ENCODE measurements at places on chromosomes 1 and 21. TPM values are rescaled to one million over a fixed set of nuclear protein-coding genes. Genes with fewer than 3 reads are reported as not detected.

DNA sequence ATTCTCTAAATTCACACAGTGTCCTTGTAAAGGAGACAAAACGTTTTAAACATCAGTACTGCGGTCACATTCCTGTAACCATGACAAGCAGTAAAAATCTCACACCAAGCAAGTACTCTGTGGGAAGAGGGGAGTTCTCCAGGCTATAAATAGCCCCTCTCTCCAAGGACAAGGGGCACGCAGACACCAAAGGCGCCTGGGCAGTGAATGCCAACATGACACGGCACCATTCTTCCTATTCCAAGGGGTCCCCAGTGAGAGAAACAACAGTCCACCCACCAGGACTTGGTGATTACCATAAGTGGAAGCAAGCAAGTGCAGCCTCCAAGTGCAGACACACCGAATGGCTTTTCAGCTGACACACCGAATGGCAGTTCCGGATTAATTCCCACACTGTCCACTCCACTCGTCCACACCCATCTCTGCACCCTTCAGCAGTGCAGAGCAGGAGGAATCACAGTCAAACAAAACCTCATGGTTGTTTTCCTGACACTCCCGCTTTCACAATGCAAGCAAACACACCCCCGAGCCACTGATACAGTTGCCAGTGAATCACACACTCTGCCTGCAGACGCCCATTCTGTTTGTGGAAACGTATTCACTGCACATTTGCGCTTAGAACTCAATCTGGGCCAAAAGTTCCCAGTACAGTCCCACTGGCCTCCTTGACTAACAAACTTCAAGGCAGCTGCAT is 1.8 kb downstream of the PTTG1IP start:
- DNase-seq: no peak

DNA sequence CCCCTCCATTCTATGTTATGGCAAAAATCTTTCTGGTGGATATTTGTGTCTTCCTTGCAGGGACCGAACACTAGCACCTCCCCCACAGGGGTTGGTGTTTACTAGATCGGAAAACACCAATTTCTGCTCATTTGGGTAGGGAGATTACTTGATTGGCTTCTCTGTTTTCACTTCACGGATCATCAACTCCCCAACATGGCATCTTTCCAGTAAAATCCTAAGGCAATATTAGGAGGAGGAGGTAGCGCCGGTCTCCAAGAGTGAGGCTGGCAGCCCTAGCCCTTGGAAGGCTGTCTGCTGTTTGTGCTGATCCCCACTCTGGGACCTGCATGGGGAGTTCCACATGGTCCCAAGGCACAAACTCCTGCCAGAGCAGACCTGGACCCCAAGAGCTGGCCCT is 12.2 kb downstream of the VASH2 start:
- peak; percentile 16 for DNase-seq

The OR2L5 gene
- not detected for total RNA-seq

- no peak for DNase-seq
Measured at GRCh38 chr1:55894521-55894920, 679.4 kb upstream of the USP24 start.

- DNase-seq: no peak
Measured at GRCh38 chr1:244294599-244295224, 157.0 kb downstream of the ADSS2 start.

The PRDM2 gene
- total RNA-seq: 38.1 TPM
